ENCODE measurements at places on chromosomes 1 and 21. TPM values are rescaled to one million over a fixed set of nuclear protein-coding genes. Genes with fewer than 3 reads are reported as not detected.

GRCh38 chr1:154736841-154737240, 128.9 kb upstream of the ADAR start:
- DNase-seq = peak; percentile 45

GRCh38 chr1:151518936-151519335, 7.7 kb downstream of the CGN start:
- DNase-seq = no peak

DNA sequence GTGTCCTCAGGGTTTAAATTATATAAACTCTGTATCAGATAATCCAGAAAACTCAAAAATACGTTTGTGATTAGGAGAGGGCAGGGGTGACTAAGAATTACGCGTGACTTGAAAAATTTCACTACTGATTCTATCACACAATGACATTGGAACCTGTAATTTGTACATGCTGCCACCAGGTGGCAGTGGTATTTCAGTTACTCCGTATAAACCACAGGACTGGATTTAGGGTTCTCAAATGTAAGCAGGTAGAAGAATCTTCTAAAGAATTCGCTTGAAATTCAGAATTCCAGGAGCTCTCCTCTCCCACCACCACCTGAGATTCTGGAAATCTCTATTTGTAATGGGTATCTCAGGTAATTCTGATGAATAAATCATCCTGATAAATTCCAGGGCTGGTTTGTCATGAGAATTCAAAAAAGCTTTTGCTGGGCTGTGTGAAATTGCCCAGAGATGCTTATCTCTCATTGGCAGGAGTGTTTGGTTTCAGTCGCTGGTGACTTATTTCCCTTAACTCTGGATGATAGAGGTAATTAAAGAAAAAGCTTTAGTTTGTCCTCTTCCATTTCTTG, 1.7 kb upstream of the KRTAP7-1 start:
- DNase-seq = no peak

DNA sequence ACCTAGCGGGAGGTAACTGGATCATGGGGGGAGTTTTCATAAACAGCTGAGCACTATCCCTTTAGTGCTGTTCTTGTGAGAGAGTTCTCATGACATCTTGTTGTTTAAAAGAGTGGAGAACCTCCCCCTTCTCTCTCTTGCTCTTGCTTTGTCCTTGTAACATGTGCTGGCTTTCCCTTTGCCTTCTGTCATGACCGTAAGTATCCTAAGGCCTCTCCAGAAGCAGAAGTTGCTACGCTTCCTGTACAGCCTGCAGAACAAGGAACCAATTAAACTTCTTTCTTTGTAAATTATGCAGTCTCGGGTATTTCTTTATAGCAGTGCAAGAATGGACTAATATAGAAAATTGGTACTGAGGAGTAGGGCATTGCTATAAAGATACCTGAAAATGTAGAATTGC, 515.6 kb downstream of the NEGR1 start:
- DNase-seq = no peak

DNA sequence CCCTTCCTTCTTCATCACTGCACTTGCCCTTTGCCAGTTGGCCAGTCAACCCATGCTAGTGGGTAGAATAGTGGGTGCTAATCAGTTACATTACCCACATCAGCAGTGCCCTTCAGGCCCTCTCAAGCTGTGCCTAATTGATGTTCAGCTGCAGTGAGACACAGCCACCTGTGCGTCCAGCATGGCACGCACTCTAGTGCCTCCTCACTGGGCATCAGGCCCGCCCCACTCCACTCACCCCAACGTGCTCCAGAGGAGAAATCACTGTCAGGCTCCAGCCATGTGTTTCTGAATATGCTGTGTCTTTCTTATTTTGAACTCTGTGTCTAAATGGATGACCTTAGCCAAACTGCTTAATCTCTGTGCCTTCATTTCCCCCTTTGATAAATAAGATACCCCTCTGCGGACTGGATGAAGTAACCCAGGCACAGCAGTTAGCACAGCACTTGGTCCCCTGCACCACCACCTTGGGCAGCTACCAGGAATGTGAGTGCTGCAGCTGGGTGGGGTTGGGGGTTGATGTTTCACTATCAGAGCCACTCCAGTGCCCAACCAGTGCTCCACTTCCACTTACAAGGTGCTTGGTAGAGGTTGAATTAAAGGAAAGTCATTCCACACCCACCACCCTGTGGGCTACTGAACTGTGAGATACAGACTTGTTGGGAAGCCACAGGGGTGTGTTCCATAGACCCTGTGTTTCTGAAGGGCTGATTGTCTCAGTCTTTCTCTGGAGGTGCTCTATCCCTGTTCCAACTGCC, 8.9 kb upstream of the ADORA3 start:
- DNase-seq = no peak

GRCh38 chr1:115363171-115363570, 25.1 kb upstream of the NGF start:
- DNase-seq = no peak

GRCh38 chr1:235366286-235366685, 941 bp upstream of the TBCE start:
- DNase-seq = no peak

DNA sequence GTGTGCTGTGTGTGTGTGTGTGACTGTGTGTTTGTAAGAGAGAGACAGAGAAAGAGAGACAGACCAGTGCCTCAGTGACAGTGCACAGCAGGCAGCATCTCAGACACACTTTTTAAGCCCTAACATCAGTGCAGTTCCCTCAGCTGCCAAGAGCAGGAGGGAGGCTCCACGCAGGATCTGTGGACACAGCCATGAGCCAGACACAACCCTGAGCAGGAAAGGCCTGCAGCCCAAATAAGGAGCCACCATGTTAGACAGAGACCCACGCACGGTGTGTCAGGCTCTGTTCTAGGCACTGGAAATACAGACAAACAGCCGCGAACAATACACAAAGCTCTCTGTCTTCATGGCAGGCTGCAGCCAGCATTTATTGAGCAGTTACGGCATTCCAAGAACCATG, 445.5 kb downstream of the MATN1 start:
- DNase-seq = no peak

DNA sequence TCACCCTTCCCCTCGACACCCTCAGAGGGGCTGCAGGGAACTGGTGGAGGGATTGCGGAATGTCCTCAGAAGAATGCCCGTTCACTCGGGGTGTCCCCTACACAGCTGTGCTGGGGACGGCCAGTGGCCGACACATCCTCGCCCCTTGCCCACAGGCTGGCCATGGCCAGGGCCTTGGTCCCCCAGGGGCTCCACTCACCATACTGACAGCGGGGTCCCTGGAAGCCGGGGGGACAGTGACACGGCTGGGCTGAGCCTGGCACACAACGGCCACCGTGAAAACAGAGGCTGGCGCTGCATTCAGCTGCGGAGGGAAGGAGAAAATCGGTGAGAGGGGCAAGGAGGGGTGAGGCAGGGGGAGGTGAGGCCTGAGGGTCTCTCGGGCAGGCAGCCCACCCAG, 31.7 kb downstream of the MEGF6 start:
- DNase-seq = no peak

The KMO gene
- 0.83 TPM for total RNA-seq

The FNDC10 gene
- total RNA-seq = 4.6 TPM

The WDR64 gene
- total RNA-seq = not detected

The CNIH3 gene
- 1.5 TPM for total RNA-seq

The KLF17 gene
- total RNA-seq = not detected

The MMEL1 gene
- 22.9 TPM for total RNA-seq

The EPS8L3 gene
- 459 TPM for total RNA-seq

All from mucosa of gallbladder (tissue), 1 donor.